Activated T-helper 2 cell treated with anti-CD3 and anti-CD28 coated beads, Interferon-gamma antibody, Interleukin-2, Interleukin-4, amounts not matched to agents 10 μg/mL and 5 μg/mL and 100 μg/mL, durations not matched to agents 14 hours and 24 hours and 36 hours (primary cell): ENCODE measurements at places on chromosomes 3 and 15. TPM values are rescaled to one million over a fixed set of nuclear protein-coding genes. Genes with fewer than 3 reads are reported as not detected.

The GOLGA6L10 gene
- 0.71 and 1.0 TPM in 2 replicates for total RNA-seq

The INO80 gene
- total RNA-seq: 33.2 and 35.2 TPM in 2 replicates

The ZMAT3 gene
- total RNA-seq: 8.9 and 10.6 TPM in 2 replicates

The MYRIP gene
- total RNA-seq: not detected in 2 replicates

The PRR20G gene
- total RNA-seq: not detected in 2 replicates

GRCh38 chr3:172325461-172325860 is 122.8 kb downstream of the GHSR start:
- H3K27me3 ChIP-seq: no peaks in the 10 kb centered on the region
- DNase-seq: no peak
- H3K4me1 ChIP-seq: peaks cover 12% of the 10 kb centered on the region
- no peak overlapping the region for H3K27ac ChIP-seq
- peaks cover 16% of the 10 kb centered on the region for H3K36me3 ChIP-seq

DNA sequence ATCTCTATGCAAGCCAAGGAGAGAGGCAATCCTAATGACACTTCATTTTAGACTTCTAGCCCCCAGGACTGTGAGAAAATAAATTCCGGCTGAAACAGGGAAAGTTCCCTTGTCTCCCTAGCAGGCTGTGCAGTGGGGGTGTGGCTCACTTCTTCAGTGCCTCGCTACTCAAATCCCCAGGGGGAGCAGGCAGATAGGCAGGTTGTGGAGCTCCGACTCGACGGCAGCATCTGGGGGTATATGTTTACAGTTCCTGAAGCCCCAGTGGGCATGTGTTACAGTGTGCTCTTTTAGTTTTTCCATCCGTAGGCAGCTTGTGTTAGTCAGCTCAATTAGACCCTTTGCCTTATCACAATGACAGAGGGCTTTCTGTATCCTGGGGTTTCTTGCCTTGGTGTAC is 836.5 kb downstream of the PDCD6IP start:
- DNase-seq: no peak
- H3K4me1 ChIP-seq: no peaks in the 10 kb centered on the region
- H3K36me3 ChIP-seq: no peaks in the 10 kb centered on the region
- no peaks in the 10 kb centered on the region for H3K27me3 ChIP-seq
- H3K4me3 ChIP-seq: no peak overlapping the region
- H3K27ac ChIP-seq: no peak overlapping the region

DNA sequence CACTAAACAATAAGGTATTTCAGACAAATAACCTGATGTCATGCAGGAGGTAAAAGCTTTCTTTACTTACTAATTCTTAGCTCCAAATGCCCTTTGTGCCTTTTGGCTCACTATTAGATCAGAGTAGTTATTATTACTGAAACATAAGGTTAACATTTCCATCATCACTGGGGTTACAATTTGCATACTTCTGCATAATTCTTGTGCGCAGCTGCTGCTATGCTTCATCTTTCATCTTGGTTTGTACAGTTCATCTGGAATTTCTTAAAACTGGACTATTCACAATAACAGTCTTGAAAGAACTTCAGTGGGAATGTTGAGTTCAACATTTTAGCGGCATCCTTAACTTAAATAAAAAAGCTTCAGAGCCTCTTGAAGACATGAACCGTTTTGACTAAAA is 383.2 kb upstream of the ADAMTS9 start:
- H3K27me3 ChIP-seq: no peaks in the 10 kb centered on the region
- no peak for DNase-seq
- H3K4me3 ChIP-seq: no peak overlapping the region
- H3K4me1 ChIP-seq: no peaks in the 10 kb centered on the region
- H3K36me3 ChIP-seq: no peaks in the 10 kb centered on the region

DNA sequence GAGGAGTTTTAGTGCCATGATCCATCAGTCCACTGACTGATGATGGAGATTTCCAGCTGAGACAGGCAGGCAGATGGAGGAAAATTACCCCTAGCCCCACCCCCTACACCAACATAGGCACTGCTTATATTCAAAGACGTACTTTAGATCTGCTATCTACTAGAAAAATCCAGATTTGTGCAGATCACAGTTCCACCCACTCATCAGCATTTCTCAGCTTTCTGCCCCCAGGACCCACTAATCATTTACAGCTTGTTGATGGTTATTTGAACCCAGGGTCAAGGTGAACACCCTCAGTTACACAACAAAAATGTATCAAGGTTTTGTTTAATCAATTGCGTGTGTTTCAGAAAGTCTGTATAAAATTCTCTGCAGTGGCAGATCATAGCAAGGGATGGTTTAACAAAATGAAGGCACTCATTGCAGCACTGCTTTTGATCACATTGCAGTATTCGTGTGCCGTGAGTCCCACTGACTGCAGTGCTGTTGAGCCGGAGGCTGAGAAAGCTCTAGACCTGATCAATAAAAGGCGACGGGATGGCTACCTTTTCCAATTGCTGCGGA is at the start of gene HRG:
Gene HRG, plus strand, starts transcription at position 390 of the 564 bp plus-strand sequence. Its CDS starts 18 bp downstream, at position 408.
- peaks cover 17% of the 10 kb centered on the region for H3K27me3 ChIP-seq
- H3K36me3 ChIP-seq: no peaks in the 10 kb centered on the region
- no peak within 1 kb of the TSS for H3K27ac ChIP-seq
- no peak within 1 kb of the TSS for H3K4me3 ChIP-seq

GRCh38 chr3:66639809-66640356 is 139.1 kb upstream of the LRIG1 start:
- no peak overlapping the region for H3K4me3 ChIP-seq
- no peaks in the 10 kb centered on the region for H3K4me1 ChIP-seq
- H3K27ac ChIP-seq: no peak overlapping the region
- H3K27me3 ChIP-seq: peaks cover 3% of the 10 kb centered on the region
- H3K36me3 ChIP-seq: no peaks in the 10 kb centered on the region

- no peak overlapping the region for H3K27ac ChIP-seq
- H3K27me3 ChIP-seq: no peaks in the 10 kb centered on the region
- no peak for DNase-seq
- H3K4me1 ChIP-seq: no peaks in the 10 kb centered on the region
Observed at GRCh38 chr3:31692751-31693150, 160.0 kb downstream of the STT3B start.

- H3K27ac ChIP-seq: no peak overlapping the region
- no peak overlapping the region for H3K4me3 ChIP-seq
- H3K27me3 ChIP-seq: peaks cover 39% of the 10 kb centered on the region
- H3K36me3 ChIP-seq: no peaks in the 10 kb centered on the region
- no peaks in the 10 kb centered on the region for H3K4me1 ChIP-seq
- no peak for DNase-seq
Observed at GRCh38 chr3:190108804-190109203, 11.9 kb downstream of the P3H2 start.

GRCh38 chr15:37940876-37941275 is 6.4 kb downstream of the TMCO5A start:
- no peaks in the 10 kb centered on the region for H3K27me3 ChIP-seq
- DNase-seq: no peak
- no peak overlapping the region for H3K27ac ChIP-seq
- H3K36me3 ChIP-seq: no peaks in the 10 kb centered on the region
- no peak overlapping the region for H3K4me3 ChIP-seq
- no peaks in the 10 kb centered on the region for H3K4me1 ChIP-seq

- no peaks in the 10 kb centered on the region for H3K27me3 ChIP-seq
- no peaks in the 10 kb centered on the region for H3K36me3 ChIP-seq
- no peak for DNase-seq
Observed at GRCh38 chr3:79203144-79203519, 564.7 kb downstream of the ROBO1 start.

- no peak overlapping the region for H3K4me3 ChIP-seq
- peaks cover 2% of the 10 kb centered on the region for H3K4me1 ChIP-seq
- DNase-seq: no peak
- no peak overlapping the region for H3K27ac ChIP-seq
Observed at GRCh38 chr3:64399205-64399800, 174.0 kb upstream of the PRICKLE2 start.

- H3K36me3 ChIP-seq: no peaks in the 10 kb centered on the region
- peaks cover 30% of the 10 kb centered on the region for H3K27me3 ChIP-seq
Observed at GRCh38 chr3:42246091-42246490, 19.9 kb downstream of the CCK start.

DNA sequence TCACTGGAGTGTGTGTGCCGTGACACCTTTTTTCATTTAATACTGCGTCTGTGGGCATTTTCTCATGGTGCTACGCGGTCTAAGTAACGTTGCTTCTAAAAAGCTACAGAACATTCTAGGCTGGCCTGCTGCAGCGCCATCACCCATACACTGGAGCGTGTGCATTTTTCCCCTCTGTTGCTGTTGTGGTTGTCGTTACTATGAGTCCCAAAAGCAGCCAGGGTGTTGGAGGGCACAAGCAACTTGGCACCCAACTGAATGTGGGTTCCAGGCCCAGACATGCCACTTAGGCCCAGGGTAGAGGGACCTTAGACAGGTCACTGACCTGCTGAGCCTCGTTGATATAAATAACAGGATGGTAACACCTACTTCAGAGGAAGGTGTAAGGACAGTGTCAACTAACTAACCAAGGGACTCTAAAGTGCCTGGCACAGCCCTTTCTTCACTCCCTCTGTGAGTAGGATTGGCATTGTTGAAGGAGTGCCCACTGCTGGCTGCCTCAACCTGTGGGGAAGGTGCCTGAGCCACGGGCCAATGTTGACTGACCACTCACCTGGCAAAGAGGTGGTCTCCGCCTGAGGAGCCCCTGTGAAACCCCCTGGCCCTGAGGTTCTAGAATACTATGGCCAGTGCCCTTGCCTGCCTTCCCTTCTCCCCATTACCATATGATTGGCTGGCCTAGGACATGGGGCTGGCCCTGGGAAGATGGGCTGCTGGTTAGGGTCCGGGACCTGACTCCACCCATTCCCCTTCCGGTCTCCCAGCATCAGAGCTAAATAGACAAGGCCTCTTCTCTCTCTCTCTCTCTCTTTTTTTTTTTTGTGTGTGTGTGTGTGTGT is 3.5 kb downstream of the CSK start:
- peaks cover 58% of the 10 kb centered on the region for H3K4me1 ChIP-seq
- H3K36me3 ChIP-seq: peaks cover 59% of the 10 kb centered on the region
- H3K27ac ChIP-seq: peak overlapping the region; percentile 94
- peak; percentile 58 for DNase-seq
- H3K27me3 ChIP-seq: no peaks in the 10 kb centered on the region
- H3K4me3 ChIP-seq: peak overlapping the region; percentile 92

- DNase-seq: no peak
- H3K4me1 ChIP-seq: no peaks in the 10 kb centered on the region
- peaks cover 1% of the 10 kb centered on the region for H3K27me3 ChIP-seq
- H3K36me3 ChIP-seq: no peaks in the 10 kb centered on the region
- no peak overlapping the region for H3K27ac ChIP-seq
Observed at GRCh38 chr3:65915477-65915876, 123.2 kb downstream of the MAGI1 start.

- peaks cover 21% of the 10 kb centered on the region for H3K4me1 ChIP-seq
- H3K27ac ChIP-seq: no peak overlapping the region
- no peak for DNase-seq
- no peak overlapping the region for H3K4me3 ChIP-seq
- no peaks in the 10 kb centered on the region for H3K27me3 ChIP-seq
Observed at GRCh38 chr3:156764751-156765150, 61.4 kb upstream of the LEKR1 start.
